Fibroblast of skin of left quadriceps (primary cell): ENCODE measurements at places on chromosomes 7 and 10.

DNA sequence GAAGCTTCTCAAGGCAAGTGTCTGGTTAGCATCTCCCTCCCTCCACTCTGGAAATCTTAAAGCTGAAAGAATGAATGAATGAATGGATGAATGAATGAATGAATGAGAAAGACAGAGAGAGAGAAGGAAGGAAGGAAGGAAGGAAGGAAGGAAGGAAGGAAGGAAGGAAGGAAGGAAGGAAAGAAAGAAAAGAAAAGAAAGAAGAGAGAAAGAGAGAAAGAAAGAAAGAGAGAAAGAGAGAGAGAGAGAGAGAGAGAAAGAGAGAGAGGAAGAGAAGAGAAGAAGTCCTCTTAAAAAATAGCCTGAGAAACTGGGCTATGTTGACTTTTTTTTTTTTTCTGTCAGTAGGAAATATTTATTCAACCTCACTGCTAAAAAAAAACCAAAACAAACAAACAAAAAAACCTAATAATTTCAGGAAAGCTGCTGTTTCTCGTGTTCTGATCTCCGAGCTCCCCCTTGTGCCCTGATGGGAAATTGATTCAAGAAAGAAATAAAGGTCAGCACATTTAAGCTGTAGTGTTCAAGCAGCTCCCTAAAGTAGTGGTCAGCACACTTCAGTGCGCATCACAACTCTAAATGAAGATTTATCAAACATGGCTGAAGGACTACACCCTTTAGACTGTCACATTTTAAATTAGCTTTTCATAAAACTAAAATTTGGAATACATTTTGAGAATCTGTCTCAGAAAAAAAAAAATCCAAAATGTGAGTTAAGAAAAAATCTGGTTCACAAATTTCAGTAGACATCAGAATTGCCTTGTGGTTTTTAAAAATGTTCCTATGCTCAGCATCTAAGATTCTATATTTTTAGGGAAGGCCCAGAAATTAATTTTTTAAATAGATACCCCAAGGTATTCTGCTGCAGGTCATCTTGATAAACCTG is 154.3 kb downstream of the ELAPOR2 start:
- no peak for DNase-seq

GRCh38 chr7:77626586-77627308 is 69.5 kb upstream of the RSBN1L start:
- DNase-seq: no peak

GRCh38 chr7:77453531-77453930 is 37.4 kb upstream of the GSAP start:
- no peak for DNase-seq

- no peak for DNase-seq
These were observed 7.4 kb downstream of the TMEM248 start for GRCh38 chr7:66928388-66928787.

- DNase-seq: no peak
These were observed 3.2 kb upstream of the ZNF248 start for GRCh38 chr10:37860494-37861190.
